ENCODE measurements at places on chromosomes 2 and 18.

DNA sequence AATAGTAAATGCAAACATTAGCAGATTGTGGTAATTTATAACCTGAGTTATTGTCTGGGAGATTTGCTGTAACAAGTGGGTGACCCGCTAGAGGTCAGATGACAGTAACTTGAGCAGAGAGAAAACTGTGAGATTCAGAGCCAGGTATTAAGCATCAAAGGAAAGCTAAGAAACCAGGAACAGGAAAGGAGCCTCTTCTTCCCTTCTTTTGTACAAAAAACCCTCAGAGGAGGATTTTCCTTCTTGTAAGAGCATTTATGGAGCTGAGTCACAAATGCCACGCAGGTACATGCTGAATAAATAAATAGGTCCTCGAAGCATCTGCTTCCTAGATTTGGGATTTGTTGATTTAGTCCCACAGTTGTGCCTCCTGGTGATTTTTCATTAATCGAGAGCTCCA, 146.5 kb downstream of the SH3BP4 start:
- DNase-seq: no peak

DNA sequence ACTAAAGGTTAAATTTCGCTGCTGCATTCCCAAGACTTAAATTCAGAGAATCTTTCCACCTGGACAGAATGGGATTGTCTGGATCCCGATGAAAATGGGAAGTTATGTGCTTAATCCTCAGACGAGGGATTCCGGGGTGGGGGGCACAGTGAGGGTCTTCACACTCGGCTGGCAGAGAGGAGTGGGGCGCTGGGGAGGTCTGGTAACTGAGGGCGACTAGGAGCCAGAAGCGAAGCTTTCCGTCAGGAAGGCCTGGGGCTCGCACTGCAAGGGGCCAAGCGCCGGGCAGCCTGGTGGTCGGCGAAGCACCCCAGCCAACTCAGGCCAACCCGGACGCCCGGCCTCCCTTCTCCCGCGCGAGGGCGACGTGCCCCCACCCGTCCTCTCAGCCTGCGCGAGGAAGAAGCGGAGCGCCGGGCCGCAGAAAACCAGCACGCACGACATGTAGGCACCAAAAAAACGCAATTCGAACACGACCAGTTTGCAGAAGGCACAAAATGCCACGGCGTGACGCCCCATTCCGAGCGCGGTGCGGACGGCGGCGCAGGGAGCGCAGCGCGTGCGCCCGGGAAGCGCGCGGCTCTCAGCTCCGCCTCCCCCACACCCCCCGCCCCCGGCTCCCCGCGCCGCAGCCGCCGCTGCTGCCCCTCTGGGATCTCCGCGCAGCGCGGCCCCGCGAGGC, 188.1 kb downstream of the ZEB2 start:
- DNase-seq: peak; percentile 35

DNA sequence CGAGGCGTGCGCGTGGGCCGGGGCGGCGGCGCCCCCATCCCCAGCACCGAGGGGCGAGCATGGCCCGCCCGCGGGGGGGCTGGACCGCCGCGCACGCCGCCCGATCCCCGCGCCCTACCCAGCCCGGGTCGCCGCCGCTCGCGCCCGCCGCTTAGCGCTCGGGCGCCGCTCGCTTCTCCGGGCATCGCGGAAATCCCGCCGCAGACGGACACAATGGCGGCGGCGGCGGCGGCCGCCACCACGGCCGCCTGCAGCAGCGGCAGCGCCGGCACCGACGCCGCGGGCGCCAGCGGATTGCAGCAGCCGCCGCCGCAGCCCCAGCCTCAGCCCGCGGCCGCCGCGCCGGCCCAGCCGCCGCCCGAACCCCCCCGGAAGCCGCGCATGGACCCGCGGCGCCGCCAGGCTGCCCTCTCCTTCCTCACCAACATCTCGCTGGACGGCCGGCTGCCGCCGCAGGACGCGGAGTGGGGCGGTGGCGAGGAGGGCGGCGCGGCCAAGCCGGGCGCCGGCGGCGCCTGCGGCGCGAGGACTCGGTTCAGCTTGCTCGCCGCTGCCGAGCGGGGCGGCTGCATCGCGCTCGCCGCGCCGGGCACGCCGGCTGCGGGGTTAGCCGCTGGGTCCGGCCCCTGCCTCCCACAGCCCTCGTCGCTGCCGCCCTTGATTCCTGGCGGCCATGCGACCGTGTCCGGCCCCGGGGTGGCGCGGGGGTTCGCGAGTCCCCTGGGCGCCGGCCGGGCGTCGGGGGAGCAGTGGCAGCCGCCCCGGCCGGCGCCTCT, 453 bp downstream of the CABLES1 start:
- DNase-seq: no peak

- DNase-seq: no peak
These were observed 43.2 kb downstream of the TSN start for GRCh38 chr2:121798617-121799016.

DNA sequence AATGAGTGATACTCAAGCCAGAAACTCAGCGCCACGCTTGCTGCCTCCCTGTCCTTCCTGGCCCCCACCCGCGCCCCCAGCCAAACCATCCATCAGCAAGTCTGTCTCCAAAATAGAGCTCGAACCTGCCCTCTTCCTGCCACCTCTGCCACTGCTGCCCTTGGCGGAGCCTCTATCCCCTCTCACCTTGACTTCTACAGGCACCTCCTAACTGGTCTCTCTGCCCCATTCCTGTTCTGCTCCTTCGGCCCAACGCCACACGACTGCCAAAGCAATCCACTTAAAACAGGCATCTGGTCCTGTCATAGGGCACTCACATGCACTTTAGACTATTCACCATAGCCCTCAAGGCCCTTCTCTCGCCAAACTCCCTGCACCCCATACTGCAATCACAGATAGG, 210.3 kb upstream of the SMAD2 start:
- no peak for DNase-seq

DNA sequence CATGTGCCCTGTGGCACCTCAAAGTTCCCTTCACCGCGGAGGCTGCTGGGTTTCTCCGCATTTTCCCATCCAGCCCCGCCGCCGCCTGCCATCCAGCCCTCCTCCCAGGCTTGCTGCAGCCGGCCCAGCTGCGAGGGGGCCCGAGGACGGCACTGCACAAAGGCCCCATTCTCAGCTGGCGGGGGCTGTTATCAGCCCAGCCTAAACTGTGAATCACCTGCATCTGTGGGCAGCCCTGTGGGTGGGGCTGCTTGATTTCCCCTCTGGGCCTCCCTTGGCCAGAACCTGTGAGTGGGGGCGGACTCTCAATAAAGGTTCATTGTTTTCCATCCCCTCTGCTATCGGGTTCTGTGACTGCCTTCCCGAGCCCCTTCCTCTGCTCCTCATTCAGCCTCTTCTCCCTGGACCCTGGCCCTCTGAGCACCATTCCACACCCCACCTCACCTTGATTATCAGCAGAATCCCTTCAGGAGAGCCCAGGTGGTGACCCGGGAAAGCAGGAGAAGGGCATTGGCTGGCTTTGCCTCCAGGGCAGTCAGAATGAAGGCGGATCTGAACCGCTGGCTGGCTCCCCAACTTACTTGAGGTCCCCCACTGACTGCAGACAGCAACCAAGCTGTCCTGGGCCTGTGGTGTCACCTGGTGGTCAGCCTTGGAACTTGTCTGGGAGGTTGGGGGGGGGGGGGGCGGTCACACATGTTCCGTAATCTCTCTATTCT, 204.5 kb downstream of the ZFP36L2 start:
- DNase-seq: no peak

- DNase-seq: no peak
These were observed 2030.6 kb upstream of the CELF4 start for GRCh38 chr18:39596221-39596620.

- DNase-seq: no peak
These were observed 24.2 kb downstream of the ZAP70 start for GRCh38 chr2:97737421-97738178.

- DNase-seq: no peak
These were observed 1344.2 kb downstream of the LRP1B start for GRCh38 chr2:140786585-140786984.

GRCh38 chr2:71545572-71546274, 92.4 kb downstream of the DYSF start:
- DNase-seq: no peak

- DNase-seq: no peak
These were observed 236.3 kb upstream of the NRXN1 start for GRCh38 chr2:51268191-51268590.

DNA sequence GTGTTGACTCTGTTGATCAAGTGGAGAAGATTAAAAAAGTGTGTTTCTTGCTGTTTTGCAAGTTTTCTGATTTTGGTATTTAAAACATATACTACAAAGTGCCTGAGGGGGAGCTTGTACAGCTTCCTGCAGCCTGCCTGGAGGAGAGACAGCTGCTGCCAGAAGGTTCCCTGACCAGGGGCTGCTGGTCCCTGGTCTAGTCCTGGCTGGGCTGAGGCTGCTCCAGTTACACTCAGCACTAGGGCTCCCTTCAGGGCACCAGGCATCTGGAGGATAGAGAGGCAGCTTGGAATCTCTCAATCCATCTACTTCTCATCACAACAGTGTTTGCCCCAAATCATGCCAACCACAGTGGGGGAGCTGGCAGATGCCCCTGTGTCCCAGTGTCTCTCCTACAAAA, 4.8 kb downstream of the MC2R start:
- no peak for DNase-seq

Data from GM12864 (cell line).